ENCODE measurements at places on chromosomes 16 and 17. TPM values are rescaled to one million over a fixed set of nuclear protein-coding genes. Genes with fewer than 3 reads are reported as not detected.

- no peak for DNase-seq
Observed at GRCh38 chr16:993731-994130, 12.2 kb downstream of the SOX8 start.

- DNase-seq: no peak
Observed at GRCh38 chr16:89155184-89155679, 16.3 kb upstream of the CDH15 start.

DNA sequence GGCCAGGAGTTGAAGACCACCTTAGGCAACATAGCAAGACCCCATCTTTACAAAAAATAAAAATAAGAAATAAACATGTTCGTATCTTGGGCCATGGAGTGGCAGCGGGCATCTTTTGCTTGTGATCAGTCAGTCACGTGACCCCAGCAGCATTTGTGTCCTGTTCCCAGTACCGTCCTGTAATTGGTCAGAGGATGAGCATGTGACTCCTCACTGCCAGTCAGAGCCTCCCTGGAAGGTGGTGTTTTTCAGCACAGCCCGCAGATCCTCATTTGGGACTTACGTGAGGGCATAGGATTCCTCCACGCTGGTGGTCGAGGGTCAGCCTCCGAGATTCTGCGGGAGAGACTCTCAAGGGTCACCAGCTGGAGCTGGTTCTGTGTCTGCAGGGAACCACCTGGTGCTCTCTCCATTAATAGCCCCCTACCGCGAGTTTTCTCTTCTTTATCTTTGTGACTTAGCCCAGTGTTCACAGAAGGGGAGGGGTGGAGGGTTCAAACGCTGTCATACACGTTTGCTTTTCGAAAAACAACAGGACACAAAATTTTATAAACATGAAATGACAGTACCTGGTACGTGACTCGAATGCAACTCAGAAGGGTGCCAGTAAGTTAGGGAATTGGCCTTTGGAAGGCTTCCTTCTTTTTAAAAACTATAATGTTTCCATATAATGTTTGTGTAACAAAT, 17.2 kb downstream of the MRC2 start:
- no peak for DNase-seq

DNA sequence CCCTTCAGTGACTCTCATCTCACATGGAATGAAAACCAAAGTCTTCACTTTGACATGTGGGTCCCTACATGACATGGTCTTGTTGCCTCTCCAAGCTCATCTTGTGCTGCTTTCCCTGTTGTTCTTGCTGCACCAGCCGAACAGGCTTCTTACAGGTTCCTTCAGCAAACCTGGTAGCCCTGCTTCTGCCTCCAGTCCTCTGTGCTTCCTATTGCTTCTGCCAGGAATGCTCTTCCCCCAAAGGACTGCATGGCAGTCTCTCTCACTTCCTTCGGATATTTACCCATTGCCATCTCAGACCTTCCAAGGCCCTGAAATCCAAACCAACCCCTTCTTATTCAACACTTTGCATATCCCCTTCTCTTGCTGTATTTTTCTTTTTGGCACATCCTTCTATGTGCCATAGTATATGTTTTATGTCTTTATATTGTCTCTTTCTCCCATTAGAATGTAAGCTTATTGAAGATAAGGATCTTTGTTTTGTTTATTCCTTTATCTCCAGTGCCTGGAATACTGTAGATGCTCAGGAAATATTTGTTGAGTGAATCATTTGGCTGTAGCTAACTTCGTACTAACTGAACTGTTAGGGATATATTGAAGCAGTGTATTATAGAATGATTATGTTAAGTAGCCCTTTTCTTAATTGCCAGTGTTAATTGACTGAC, 57.9 kb upstream of the SLC12A3 start:
- DNase-seq: no peak

GRCh38 chr17:62974788-62975187, 8.8 kb downstream of the TANC2 start:
- DNase-seq: no peak

- no peak for DNase-seq
Observed at GRCh38 chr16:67396159-67397035, 3.1 kb upstream of the TPPP3 start.

GRCh38 chr17:79160980-79161636, 86.5 kb downstream of the ENGASE start:
- DNase-seq: no peak

DNA sequence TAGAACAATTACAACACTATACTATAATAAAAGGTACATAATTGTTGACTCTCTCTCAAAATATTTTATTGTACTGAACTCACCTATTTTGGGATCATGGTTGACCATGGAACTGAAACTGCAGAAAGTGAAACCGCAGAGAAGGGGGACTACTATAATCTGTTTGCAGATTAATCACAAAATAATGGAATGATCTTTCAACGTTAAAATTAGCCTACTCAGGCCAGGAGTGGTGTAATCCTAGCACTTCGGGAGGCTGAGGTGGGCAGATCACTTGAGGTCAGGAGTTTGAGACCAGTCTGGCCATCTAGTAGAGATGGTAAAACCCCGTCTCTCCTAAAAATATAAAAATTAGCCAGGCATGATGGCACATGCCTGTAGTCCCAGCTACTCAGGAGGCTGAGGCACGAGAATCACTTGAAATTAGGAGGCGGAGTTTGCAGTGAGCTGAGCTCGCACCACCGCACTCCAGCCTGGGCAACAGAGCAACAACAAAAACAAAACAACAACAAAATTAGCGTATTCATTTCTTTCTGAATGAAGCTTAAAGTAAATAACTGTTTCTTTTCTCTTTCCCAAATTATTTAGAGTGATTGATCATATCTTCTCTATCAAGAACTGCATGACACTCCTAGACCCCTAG, 45.6 kb downstream of the IKZF3 start:
- no peak for DNase-seq

DNA sequence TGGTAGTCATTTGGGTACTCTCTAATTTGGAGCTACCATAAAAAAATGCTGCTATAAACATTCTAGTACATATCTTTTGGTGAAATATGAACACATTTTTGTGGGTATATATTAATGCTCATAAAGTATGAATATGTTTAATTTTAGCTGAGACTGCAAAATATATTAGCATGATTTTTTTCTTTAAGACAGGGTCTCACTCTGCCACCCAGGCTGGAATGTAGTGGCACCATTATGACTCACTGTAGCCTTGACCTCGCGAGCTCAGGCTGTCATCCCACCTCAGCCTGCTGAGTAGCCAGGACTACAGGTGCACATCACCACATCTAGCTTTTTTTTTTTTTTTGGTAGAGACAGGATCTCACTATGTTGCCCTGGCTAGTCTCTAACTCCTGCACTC, 371.7 kb downstream of the SOX9 start:
- DNase-seq: no peak

GRCh38 chr16:31569360-31569717, 41.6 kb downstream of the AHSP start:
- no peak for DNase-seq

MGRN1 gene
- polyA plus RNA-seq: 17.7 TPM

CTRB1 gene
- not detected for polyA plus RNA-seq

DPEP3 gene
- not detected for polyA plus RNA-seq

SALL1 gene
- not detected for polyA plus RNA-seq

CACNG1 gene
- polyA plus RNA-seq: not detected

ARL5C gene
- polyA plus RNA-seq: not detected

OR3A1 gene
- polyA plus RNA-seq: not detected

Data from GM12878 (cell line).